ENCODE measurements at places on chromosomes 3 and 15. TPM values are rescaled to one million over a fixed set of nuclear protein-coding genes. Genes with fewer than 3 reads are reported as not detected.

DNA sequence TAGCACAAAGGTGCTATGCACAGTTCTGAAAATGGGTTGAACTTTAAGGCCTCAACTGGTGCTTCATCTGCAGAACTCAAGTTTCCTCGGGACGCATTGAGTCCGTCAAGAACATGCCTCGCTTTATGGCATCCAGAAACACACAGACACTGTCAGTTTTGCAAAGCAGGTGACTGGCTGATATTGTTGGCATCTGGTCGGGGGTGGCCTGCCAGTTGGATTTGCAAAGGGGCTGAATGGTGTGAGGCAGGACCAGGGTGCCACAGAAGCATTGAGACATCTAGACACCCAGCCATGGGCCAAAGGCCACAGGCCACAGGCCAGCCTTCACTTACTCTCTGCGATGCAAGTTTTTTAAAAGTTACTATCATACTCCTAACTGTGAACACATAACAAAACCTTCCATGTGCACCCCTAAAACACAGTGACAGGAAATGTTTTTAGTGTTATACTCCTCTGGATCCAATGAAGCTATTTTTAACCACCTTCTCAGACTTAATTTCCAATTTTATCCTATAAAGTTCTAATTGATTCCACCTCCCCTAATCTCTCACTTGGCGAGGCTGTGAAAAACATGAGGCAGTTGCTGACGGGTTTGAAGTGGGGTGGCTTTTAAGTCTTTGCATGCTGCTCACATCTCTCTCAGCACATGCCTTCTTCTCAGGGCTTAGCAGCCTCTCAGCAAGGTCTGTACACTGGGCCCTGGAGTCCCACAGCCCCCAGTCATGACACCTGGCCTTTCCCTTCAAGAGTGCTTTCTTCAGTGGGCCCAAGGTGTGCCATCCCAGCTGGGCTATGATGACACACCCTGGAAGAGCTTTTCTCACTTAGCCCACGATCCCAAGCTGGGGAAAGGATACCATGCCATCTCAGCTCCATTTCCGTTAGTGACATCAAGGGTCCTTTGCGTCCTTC is 38.5 kb upstream of the DUSP7 start:
- no peak for DNase-seq

- DNase-seq, result no peak
Observed at GRCh38 chr3:4759689-4760312, 219.4 kb upstream of the BHLHE40 start.

DNA sequence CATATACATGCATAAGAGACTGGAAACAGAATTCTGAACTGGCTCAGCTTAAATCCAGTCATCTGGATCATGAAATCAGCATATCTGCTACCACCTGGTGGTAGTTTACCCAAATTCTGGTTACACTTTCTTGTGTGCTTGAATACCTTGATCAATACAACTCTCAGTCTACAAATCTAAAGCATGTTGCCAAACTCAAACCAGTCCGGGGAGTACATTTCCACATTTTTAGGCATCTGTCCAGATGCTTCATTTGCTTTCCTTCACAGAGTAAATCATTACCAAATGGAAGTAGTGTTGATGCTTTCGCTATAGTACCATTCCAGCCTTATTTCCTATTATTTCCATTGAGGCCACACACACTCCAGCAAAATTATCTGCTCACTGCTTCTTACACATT is 126.4 kb downstream of the P2RY1 start:
- DNase-seq, result peak; percentile 34

DNA sequence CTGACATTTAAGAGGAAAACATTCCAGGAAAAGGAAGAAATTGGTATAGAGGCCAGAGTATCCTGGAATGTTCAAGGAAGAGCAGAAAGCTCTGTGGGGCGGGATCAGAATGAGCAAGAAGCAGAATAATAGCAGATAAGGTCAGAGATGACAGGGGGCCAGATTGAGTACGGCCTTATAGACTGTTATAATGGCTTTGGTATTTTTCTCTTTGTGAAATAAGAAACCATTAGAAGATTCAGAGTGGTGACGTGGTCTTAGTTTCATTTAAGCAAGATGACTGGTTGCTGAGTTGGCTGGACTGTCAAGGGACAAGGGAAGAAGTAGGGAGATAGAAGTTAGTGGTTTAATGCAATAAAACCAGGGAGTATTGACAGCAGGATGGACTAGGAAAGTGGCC is 218.3 kb upstream of the SOX2 start:
- no peak for DNase-seq

GRCh38 chr3:190076136-190076535 is 44.6 kb downstream of the P3H2 start:
- no peak for DNase-seq

GRCh38 chr3:31008994-31009393 is 114.5 kb upstream of the GADL1 start:
- DNase-seq, result no peak

CPNE9 gene
- not detected for total RNA-seq

HES1 gene
- total RNA-seq, result 22.5 TPM

SMCO1 gene
- total RNA-seq, result not detected
